ENCODE measurements at places on chromosomes 3 and 15.

DNA sequence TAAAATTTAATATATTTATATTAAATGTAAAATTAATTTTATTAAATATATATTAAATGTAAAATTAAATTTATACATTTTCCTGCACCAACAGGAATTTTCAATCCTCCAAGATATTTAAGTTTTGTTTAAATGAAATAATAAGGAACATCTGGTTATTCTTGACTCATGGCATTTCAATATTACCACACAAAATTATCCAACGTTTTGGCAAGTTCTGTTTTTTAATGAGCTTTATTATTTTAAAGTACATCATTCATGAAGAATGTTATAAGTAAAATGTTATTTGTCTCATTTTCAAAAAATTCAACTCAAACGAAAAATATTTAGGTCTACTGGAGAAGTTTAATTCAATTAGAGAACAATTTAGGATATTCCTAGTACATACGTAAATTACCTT, 811.4 kb downstream of the NAALADL2 start:
- DNase-seq: no peak

DNA sequence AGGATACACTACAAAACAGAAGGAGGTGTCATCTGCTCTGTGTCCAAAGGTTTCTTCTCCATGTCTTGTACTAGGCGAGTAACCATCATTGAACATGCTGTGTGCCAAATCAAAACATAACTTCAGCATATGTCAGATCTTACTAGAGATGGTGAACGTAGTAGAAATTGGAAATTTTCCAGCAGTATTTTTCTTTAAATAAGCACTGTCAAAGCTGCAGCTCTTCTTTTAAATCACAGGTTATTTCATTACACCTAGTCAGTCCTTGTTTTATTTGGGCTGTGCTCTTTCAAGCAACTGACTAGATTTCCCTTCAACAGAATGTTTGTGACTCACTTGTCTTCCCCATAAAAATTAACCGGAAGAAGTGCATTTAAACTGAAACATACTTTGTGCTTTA, 46.5 kb downstream of the MSL2 start:
- no peak for DNase-seq

DNA sequence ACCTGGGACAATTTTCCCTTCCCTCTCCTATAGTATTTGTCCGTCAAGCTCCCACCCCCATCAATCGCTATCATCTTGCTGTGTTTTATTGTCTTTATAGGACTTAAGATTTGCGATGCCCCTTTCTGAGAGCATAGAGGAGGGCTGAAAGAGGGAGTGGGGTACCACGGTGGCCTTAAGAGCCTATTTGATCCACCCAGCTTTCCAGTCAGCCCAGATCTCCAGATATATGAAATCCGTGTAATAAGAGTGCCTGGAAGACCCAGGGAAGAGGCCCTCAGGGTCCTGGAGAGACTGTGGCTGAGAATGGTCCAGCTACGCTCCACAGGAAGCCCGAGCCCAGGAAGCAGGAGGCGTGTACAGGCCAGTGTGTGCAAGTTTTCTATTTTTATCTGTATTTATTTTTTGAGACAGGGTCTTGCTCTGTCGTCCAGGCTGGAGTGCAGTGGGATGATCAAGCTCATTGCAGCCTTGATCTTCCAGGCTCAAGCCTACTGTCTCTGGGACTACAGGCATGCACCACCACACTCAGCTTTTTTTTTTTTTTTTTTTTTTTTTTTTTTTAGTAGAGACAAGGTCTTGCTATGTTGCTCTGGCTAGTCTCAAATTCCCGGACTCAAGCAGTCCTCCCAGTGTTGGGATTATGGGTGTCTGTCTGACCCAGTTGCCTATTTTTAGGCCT, 964 bp upstream of the NCKIPSD start:
- DNase-seq: no peak

DNA sequence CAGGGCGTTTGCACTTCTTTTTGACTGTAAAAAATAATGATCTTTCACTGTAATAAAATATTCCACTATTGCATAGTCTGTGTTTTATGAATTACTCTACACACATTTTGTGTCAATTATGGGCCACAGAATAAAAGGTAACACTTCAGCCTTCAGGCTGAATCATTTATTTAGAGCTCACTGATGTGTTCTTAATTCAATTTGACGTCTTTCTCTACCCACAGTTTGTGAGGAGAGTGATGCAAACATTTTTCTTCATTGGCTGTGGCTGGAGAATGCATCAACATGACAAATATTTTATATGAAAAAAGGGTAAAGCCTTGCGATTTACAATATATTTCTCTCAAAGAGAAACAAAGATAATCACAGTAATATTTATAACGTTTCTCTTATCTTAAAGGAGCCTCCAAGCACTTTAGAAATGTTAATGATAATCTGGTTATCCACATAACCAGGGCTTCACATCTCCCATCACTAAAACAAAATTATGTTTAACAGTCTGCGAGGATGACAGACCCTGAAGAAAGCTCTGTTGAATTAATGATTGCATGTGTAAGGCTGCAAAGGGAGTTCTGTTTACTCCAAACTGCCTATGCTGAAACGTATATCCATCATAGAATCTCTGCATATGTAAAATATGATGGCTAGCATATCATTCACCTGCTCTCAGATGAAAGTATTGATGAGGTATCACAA, 951.3 kb downstream of the ZPLD1 start:
- DNase-seq: peak; percentile 22

GRCh38 chr3:193702967-193703366, 110.0 kb downstream of the OPA1 start:
- DNase-seq: no peak

GRCh38 chr3:84444726-84445521, 513.9 kb upstream of the CADM2 start:
- no peak for DNase-seq

DNA sequence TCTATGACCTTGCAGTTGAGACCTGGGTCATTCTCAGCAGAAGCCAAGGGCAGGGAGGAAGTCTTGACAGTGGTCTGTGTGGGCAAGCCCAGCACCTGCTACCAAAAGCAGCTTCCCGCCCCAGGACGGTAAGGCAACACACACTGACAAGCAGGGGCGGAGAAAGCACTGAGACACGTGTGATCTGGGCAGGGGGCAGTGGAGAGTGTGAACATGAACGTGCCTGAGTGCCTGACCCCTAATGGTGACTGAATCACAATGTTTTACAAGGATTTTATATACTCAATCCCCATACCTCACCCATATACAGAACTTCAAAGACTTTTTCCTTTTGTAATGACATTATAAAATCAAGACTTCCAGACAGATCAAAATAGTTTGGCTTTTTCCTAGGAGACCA, 35.2 kb downstream of the ANP32A start:
- no peak for DNase-seq

DNA sequence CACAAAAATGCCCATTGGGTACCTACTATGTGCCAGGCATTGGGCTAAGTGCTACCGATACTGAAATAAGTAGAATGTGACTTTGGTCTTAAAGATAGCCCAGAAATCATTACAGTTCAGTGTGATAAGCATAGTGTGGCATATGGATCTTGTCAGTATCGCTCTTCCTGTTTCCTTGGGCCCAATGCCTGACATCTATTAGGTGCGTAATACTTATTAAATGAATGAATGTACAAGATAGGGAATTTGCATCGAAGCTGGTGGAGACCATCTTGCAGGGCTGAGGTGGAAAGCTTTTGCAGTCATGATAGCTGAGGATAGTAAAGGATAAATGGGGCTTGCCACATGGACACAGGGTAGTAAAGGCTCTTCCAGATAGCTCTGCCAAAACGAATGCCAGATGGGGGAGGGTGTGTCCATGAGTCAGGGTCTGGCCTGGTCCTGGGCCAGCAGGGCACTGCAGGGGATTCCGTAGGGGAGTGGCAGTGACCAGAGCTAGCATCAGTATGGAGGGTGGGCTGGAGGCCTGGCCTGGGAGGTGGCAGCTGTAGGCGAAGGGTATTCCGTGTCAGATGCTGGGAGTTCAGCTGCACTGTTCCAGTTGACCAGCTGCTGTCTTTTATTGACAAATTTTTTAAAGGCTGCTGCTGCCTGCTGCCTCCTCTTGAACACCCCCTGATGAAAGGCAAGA, 23.5 kb downstream of the TSEN2 start:
- DNase-seq: no peak

- no peak for DNase-seq
Observed at GRCh38 chr15:53520996-53521395, 238.5 kb downstream of the WDR72 start.

GRCh38 chr15:80823995-80824394, 44.8 kb downstream of the CEMIP start:
- DNase-seq: no peak

GRCh38 chr3:186665625-186666188, at the start of gene HRG:
TSS of gene HRG (plus strand) at chr3:186666014. CDS start at chr3:186666032, 18 bp downstream.
- no peak for DNase-seq

DNA sequence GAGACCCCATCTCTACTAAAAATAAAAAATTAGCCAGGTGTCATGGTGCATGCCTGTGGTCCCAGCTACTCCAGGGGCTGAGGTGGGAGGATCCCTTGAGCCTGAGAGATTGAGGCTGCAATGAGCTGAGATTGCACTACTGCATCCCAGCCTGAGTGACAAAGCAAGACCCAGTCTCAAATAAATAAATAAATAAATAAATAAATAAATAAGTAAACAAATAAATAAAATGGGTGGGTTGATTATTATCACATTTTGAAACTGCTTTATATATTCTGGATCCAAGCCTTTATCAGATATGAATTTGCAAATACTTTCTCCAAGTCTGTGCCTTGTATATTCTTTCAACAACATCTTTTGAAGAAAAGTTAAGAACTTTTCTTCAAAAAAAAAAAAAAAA, 22.2 kb upstream of the PCSK6 start:
- DNase-seq: no peak

- no peak for DNase-seq
Observed at GRCh38 chr3:17195856-17196604, 311.3 kb downstream of the PLCL2 start.

- DNase-seq: no peak
Observed at GRCh38 chr15:38074029-38074428, 139.6 kb downstream of the TMCO5A start.

DNA sequence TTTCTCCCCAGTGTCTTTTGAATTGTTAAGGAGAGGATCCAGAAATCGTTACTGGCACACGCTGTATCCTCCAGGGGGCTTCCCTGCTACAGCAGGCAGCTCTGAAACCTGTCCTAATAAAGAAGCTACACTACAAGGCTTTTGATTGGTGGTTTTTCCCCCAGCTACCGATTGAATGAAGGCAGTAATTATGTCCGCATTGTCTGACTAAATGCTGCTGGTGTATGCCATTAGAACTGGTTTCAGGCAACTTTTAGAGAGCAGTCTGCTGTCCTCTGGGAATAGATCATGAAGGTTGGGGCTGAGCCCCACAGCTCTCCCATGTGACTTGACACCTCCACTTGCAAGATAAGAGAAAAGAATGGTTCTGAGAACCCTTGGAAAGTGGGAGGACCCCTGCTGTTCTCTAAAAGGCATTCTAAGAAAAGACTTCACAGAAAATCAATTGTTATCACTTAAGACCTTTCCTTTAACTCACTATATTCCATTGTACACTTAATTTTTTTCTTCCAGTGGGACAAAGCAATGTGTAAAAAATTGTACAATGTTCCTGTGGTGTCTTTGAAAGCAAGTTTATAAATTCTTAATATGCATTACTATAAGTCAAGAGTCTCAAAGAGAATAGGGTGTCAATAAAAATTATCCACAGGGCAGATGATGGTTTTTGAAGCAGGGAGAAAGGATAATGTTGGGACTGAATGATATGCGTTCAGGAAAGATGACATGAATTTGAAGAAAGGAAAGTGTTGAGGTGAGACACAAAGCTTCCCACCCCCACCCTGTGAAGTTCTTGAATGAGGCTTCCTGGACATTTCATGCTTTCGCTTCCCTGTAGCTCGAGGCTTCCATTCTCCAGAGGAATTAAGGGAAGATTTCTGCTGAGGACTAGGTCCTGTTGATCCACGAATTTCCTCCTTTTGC, 53.0 kb upstream of the DAZL start:
- DNase-seq: no peak

GRCh38 chr3:9681723-9682081, 21.9 kb upstream of the CPNE9 start:
- no peak for DNase-seq

GRCh38 chr3:187678726-187679268, 8.6 kb upstream of the SST start:
- peak; percentile 60 for DNase-seq

- DNase-seq: no peak
Observed at GRCh38 chr3:98013411-98014267, 21.5 kb downstream of the GABRR3 start.
